ENCODE measurements at places on chromosomes 2 and 18. TPM values are rescaled to one million over a fixed set of nuclear protein-coding genes. Genes with fewer than 3 reads are reported as not detected.

DNA sequence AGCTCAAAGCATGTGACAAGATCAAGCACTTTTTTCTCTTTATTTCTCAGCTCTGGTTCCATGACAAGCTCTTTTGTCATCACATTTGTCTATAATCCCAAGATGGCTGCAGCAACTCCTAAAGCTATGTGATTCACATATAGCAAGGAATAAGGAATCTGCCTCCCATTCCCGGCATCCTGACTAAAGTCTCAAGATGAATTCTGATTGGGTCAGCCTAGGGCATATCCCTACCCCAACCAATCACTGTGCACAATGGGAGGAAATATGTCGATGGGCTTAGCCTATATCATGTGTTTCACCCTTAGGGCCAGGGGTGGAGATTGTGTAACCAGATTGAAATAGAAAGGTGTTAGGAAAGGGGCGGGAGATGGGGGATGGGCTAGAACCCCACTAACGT is 23.1 kb upstream of the COLEC12 start:
- DNase-seq: no peak

- DNase-seq: peak; percentile 9
Observed at GRCh38 chr2:45714679-45715078, 63.2 kb downstream of the PRKCE start.

DNA sequence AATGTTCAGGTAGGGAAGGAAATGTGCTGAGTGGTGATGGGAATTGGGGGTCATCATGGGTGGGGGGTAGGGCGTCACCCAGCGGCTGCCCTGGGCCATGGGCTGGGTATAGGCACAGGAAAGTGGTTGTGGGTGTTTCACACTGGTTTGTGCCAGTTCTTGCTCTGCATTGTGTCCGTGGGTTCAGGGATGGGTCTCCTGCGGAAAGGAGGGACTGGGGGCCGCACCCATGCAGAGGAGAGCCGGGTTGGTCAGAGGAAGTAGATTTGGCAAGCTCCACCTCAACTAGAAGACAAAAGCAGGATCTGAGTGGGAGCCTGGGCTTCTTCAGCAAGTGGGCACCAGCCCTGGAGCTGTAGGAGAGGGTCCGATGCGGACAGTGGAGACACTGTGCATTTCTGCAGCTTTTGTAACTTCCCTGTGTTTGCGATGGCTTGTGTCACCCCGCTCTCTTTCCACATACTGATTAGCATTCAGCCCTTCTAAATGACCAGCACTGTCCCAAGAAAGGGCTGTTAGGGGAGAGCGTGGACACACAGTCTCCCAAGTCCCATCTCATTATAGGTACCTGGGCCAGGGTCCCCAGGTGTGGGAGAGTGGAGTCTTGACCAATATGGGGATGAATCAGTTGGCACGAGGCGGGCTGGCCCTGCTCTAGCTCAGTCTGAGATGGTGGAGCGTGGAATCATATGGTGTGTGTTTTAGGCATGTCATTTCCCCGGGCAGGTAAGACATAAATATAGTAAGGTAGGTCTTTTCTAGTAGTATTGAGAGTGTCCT is 67.2 kb downstream of the LRRFIP1 start:
- no peak for DNase-seq

DNA sequence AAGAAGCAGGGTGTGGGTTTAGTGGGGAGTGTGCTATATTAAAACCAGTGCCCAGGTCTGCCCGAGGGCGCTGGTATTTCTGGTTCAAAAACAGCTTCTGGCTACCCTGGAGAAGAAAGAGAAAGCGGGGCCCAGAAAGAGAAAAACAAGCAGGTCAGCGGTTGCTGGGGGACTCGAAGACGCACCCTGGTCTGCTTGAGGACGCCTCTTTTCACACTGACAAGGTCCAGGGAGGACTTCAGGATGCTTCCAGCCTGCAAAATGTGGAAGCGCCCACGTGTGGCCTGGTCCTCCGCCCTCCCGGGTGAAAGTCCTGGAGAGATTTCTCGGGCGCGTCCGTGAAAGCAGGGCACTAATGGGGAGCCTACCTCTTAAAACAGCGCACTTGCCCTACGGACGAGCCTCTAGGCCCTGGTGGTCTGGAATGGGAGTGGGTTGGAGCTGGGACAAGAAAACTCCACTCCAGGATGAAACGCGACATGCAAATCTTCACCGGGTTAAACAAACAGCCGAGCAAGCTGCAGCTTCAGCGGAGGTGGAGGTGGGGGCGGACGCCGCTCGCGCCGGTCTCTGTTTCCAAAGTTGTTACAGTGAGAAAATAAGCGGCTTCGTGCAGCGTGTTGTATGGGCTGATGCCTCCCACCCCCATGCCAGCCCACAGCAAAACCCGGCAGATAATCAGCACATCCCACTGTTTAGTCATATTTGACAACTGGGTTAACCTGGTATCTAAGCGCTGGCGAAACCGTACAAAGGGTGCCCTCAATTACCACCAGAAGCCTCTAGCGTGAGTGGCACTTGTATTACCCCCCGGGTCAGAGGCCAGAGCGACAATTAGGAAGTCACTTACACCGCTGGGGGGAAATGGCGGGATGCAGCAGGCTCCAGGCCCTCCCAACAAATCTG is 1.1 kb upstream of the SP9 start:
- no peak for DNase-seq

GRCh38 chr2:70706026-70706795 is 61.8 kb downstream of the ADD2 start:
- no peak for DNase-seq

DNA sequence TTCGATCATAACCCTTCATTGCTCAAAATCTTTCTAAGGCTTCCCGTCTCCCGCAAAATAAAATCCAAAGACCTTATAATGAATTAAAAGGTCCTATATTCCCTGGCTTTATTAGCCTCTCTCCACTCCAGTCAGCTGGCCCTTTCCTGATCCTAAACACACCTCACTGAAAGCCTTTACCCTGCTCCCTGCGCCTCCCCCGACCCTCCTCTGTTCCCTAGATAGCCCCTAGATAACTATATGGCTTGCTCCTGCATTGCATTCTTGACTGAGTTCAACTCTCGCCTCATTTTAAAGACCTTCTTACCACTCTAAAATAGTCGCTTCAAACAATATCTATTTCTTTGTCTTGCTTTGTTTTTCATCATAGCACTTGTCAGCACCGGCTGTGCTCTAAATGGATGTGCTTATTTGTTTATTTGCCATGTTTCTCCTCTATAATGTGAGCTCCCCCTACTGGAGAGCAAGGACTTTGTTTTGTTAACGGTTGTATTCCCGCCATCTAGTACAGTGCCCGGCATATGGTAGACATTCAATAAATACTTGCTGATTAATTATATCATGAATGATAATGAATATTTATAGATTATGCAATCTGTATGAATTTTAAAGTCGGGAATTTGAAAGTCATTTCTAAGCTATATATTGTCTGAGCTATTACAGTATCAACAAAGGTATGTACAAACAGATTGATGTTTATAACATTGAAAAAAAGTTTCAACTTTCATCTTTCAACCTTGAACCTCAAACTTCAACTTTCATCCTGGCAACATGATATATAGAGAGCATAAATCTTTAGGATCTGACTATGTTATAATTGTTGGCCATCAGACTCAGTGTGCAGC is 32.4 kb upstream of the VIT start:
- DNase-seq: peak; percentile 49

DNA sequence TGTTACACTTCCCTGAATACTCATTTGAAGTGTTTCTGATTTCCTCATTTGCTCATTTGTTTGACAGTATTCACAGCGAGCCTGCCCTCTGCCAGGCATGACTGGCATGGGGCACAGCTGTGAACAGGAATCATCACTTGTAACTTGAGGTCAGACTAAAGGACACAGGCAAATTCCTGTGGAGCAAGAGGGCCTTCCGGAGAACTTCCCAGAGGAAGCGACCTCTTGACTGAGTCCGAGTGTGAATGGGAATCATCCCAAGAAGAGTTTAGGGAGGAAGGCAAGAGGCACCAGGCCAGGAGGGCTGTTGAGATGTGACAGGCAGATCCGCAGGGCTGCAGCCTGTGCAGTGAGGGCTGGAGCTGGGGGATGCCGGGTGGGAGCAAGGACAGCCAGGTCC is 45.4 kb downstream of the LIMS1 start:
- no peak for DNase-seq

The SDC1 gene
- total RNA-seq: 1,408 TPM

DNA sequence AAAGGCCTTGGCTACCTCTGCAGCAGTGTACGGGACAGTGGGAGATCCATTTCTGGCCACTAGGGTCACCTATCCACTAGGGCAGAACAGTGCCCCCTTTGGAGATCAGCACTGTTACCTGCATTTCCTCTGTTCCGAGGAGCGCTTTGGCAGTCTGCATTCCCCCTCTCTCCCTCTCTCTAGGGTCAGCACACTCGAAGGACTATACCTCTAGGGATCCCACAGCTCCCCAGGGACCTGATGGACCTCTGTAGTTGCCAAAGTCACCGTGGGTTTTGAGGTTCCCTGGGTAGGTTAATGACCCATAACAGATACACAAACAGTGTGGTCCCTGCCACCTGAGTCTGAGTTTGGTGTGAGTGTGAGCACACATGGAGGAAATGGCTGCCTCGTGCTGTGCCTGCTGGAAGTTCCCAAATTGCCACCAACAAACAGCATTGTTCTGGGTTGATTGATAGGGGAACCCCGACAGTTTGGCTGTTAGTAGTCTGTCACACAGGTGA is 99.8 kb upstream of the VWC2L start:
- no peak for DNase-seq

The SERPINB11 gene
- total RNA-seq: not detected

The VWA3B gene
- total RNA-seq: not detected

DNA sequence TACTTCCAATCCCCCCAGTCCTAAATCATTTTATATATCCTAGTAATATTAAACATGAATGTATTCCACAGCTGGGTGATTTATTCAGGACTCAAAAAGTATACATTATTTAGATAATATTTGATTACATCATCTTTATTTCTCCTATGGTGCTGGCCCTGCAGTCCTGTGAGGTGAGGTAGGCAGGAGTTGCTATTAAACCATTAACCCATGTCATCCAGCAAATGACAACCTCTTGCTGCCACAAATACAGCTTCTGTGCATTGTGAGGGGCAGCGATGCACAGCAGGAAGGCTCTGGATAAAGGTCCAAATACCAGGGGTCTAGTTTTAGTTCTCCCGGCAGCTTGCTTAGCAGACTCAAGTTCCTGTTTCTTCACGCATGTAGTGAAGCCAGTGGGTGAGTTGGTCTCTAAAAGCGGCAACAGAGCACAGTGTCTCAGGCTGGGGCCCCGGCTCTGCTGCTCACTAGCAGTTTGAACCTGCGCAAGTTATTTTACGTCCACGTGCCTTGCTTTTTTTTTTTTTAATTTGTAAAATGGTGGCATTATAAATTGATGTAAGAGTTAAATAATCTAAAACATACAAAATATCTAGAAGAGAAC is 36.1 kb downstream of the INSIG2 start:
- no peak for DNase-seq

The TEKT4 gene
- not detected for total RNA-seq

- no peak for DNase-seq
Observed at GRCh38 chr2:128631698-128632500, 313.2 kb upstream of the HS6ST1 start.

DNA sequence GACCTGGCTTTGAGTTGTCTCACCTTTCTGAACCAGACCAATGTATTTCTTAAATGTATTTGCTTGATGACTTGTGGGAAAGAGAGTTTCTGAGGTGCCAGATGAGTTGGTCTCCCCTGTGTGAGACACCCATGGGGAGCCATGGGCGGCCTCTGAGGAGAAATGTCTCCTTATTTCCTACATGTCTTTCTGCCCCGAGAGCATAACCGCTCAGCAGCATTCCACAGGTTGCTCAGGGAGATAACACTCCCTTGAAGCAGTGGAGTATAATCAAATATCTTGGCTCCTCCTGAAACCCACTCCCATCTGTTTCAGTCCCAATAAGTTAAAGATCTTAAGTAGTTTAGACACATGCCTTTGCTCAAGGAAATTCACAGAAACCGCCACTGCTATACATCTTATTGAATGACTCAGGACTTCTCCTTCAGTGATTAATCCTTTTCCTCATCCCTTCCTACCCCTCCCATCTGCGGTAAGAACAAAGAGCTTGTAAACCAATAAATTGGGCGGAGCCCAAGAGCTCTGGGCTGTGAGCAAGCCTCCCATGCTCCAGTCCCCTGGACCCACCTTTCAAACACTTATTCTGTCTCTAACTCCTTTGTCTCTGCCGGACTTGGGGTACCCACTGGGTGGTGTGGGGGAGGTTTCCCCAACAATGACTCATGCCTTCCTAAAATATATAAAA is 285.5 kb upstream of the LRRTM4 start:
- DNase-seq: no peak

The RNF125 gene
- 2.3 TPM for total RNA-seq

GRCh38 chr2:210445116-210445707 is 31.3 kb downstream of the LANCL1 start:
- peak; percentile 8 for DNase-seq

DNA sequence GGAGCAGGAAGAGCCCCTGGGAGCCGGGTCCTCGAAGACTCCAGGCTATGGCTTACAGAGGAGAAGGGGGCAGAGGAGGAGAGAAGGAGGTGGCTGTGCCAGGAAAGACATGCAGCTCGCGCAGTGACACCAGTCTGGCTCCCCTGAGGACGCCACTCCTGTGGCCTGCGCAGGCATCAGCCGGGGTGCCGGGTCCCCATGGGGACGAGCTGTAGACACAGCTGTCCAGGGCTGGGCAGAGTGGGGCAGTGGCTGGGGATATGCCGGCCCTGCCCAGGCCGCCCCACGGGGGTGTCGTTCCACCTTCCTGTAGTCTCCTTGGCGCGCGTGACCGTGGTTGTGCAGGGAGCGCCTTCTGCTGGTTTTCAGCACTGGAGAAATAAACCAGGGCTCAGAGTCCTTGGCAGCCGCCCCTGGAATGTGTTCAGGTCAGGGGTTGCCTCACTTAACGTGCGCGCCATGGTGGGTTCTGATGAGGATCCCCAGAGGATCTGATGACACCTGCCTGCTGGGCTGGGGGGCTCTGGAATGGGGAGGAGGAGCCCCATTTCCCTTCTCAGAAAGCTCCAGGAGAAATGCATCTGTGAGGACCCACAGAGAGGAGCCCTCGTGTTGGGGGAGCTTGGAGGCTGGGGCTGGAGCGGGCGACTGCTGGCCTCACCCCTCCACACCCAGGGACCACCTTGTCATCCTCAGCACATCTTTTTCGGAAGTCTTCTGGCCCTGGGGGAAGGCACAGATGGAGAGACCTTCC is 26.7 kb downstream of the RAMP1 start:
- no peak for DNase-seq

DNA sequence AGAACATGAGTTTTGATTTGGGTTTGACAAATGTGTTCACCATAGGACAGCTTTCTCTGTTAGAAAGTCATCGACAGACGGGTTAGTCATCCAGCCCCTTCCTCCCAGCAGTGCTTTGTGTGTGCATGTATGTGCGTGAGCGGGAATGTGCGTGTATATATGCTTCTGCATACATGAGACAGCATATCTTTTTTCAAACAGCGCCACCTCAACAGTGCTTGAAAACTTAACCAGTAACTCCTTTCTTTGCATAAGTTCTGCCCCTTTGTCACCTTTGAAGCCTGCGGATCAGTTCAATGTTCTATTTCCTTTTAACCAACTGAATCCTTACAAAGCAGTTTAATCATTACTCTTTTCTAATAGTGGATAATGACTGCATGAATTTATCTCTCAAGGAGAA is 351.4 kb downstream of the LPIN1 start:
- no peak for DNase-seq

The MAT2A gene
- total RNA-seq: 213 TPM
